ENCODE measurements at places on chromosomes 3 and 15.

- DNase-seq: no peak
Measured at GRCh38 chr3:68018275-68018674, 363.9 kb upstream of the SUCLG2 start.

DNA sequence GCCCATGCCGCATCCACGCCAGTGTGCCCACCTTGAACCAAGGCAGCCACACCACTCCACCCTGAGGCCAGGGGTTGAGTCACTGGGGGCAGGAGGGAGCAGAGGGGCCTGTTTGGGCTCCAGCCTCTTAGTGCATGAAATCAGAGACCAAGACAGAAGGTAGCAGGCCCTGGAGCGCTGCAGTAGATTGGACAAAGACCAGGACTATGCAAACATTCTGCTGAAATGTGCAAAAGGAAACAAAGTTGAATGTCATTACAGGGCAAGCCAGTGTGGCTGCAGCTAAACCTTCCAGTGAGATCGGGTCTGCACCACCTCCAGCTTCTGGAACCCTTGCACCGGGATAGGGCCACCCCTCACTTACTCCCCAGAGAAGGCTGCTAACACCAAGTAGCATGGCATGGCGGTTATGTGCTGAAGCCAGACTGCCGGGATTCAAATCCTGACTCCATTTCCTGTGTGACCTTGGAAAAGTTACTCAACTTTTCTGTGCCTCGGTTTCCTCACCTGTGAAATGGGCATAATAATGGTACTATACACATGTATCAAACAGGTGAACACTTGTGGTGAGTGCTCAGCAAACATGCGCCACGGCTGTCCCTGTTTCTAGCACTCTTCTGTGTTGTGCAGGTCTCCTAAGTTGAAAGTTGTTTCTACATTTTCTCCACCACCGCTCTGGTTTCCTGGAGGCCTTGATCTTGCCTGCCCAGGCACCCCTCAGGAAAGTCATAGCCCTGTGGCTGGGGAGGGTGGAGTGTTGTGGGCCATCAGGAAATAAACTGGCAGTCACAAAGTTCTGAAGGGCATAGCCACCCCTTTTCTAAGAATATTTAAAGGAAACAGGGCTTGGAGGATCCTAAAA lies 25.0 kb upstream of the GP9 start:
- DNase-seq: no peak

DNA sequence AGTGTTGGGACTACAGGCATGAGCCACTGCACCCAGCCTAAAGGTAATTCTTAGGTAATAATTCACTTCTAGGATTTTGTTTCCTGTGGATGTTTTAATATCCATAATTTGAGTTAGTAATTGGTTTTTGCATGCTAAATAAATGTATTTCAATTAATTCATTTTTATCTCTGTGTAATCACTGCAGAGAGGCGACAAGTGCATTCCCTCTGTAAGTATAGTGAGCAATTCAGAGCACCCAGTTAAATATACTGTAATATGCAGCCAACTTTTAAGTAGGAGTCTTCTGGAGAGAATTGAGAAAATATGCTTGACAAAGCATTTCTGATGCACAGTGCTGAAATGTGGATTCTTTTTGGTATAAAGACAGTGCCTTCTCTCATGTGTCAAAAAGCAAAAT lies 5.7 kb downstream of the TBC1D23 start:
- no peak for DNase-seq

GRCh38 chr15:91338766-91339165 lies 238.7 kb downstream of the SV2B start:
- peak; percentile 12 for DNase-seq

GRCh38 chr3:183638101-183638852 lies 2.9 kb downstream of the KLHL24 start:
- DNase-seq: no peak

DNA sequence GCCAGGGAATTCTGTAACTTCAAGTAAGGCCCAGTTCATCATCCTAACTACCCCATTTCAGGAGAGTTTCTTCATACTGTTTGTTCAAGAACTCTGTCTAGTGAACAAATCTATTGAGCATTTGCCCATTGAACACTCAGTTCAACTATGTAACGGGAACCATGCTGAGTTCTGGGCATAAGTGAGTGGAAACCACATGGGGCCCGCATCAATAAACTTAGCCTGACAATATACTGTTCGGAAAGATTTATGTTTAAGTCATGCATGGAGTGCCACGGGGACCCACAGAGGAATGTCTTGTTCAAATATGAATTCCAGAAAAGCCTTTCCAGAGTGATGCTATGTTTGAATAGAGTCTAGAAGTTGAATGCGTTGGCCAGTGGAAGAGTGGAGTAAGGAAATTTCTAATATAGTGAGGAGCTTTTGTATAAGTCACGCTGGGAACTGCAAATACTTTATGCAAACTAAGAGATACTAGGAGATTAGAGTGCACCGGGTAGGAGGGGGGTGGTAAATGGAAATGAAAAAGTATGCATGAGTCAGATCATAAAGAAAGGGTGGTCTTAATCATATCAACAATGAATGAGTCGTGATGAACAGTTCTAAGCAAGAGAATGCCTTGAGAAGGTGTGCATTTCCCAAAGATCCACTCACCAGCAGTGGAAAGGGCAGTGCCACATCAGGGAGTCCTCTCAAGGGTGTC lies 279.8 kb downstream of the VPS13C start:
- no peak for DNase-seq

- no peak for DNase-seq
Measured at GRCh38 chr3:184597829-184598573, 36.4 kb downstream of the EPHB3 start.

DNA sequence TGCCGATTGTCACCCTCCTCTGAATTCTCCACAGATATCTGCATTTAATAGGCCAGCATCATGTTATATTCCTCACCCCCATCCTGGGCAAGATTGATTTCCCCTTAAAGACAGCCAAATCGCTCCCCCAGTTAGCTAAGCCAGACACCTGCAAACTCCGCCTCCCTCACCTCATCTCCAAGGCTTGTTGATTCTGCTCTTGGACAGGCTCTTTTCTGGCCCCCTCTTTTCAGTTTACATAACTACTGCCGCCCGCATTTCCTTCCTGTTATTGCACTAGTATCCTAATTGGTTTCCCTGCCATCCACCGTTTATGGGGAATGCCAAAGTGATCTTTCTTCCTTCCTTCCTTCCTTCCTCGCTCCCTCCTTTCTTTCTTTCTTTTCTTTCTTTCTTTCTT lies 214.7 kb upstream of the MRPL3 start:
- peak; percentile 23 for DNase-seq

DNA sequence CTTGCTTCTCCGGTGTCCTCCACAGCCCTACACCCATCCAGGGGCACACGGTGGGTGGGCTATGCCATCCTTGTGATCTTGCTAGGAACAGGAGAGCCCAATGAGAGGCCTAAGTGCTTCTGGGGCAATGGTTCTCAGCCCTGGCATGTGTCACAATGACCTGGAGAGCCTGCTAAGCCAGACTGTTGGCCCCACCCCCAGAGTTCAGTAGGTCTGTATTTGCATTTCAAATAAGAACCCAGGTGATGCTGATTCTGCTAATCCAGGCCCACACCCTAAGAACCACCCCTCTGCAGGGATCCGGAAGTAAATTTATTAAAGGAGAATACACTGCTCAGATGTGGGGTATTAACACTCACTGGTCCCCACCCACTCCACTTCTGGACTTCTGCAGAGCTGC lies 57.9 kb downstream of the RORA start:
- DNase-seq: no peak

- DNase-seq: no peak
Measured at GRCh38 chr3:192026661-192027060, 565.7 kb downstream of the PYDC2 start.

GRCh38 chr3:49553324-49553691 lies 969 bp upstream of the BSN start:
- DNase-seq: peak; percentile 37

GRCh38 chr3:112776000-112776399 lies 70.7 kb downstream of the CD200R1L start:
- DNase-seq: no peak

Measured in NCI-H69 (cell line).